ENCODE measurements at places on chromosomes 11 and 22.
A peak's percentile ranks its signal among the peaks of the same experiment; 100 is the strongest.

DNA sequence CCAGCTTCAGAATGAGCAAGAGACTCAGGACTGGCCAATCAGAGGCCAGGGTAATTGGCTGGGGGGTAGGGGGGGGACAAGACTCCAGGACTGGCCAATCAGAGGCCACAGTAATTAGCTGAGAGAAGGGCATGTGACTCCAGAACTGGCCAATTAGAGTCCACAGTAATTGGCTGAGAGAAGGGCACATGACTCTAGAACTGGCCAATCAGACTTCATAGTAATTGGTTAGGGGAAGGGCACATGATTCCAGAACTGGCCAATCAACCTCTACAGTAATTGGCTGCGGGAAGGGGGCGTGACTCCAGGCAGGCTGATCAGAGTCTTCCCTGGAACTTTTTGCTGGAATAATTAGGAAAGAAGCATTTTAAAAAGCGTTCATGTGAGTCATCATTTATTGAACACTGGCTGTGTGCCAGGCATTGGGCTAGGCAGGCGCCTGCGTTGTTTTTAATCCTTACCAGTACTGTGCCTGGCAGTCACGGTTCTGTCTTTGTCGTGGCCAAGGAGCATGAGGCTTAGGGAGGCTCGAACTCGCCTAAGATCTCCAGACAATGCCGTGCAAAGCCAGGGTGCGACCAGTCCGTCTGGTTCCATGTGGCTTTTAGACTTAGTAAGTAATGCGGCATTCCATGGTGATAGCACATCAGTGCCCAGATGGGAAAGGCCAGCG is 508.1 kb downstream of the TBC1D22A start:
- DNase-seq, result no peak

DNA sequence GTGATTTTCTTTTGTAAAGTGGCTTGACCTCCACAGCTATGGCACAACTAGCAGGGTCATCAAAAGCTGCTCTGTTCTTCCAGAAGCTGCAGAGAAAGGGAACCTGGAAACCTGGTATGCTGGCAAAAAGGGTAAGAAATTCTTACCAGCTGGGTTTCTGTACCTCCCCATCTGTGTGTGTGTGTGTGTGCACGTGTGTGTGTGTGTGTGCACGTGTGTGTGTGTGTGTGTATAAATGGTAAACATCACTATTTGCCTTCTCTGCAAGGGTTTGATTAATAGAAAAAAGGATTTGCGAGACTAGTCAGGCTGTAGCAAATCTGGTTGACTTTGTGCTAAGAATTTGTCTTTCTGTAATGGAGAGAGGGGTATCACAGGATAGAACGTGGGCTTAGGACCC is 4.7 kb upstream of the MRPL17 start:
- DNase-seq, result no peak

DNA sequence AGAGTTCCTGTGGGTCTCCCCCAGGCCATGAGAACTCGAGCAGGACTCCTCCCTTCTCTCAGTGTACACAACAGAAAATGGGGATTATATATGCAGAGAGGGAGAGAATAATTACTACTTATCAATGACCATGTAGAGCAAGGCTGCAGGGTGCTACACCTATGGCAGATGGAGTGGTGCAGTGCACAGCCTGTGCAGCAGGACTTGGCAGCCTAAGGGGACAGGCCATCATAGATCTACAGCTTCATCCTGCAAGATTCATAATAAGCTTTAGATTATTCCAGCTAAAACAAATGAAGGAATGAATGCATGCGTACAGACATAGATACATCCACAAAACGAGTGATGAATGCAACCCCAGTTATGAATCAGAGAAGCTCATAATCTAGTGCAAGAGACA is 8.4 kb upstream of the TP53I11 start:
- no peak for DNase-seq

GRCh38 chr22:46004105-46004866 is 27.3 kb upstream of the WNT7B start:
- no peak for DNase-seq

- DNase-seq, result no peak
Measured at GRCh38 chr11:134789104-134789503, 377.1 kb upstream of the B3GAT1 start.

DNA sequence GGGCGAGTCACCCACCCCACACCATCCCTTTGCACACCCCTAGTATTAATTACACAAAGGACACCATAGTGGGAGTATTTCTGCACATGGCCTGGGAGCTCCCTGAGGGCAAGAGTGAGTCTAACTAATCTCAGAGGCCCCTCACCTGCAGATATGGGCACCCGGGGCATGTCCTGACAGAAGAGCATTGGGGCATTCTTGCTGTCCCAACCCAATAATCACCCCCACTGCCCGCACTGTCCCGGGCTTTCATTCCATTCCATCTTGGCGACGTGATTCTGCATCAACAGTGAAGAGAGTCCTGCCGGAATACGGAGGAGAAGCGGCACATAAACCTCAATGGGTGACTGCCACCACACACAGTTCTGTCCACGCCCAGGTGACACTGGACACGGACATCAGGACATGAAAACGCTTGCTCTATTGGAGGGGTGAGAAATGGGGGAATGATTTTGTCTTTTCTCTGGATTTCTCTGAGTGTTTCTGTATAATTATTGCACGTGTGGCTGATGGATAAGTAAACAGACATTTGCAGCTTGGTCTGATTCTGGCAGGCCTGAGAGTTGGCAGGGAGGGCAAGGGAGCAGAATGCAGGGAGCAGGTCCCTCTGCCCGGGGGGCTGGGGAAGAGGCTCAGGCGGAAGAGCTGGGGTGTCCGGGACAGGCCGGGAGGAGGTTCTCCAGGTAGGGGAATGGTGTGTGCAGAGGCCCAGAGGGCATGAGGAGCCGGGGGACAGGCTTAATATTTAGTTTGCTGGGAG is 38.2 kb downstream of the SCUBE1 start:
- DNase-seq, result no peak

DNA sequence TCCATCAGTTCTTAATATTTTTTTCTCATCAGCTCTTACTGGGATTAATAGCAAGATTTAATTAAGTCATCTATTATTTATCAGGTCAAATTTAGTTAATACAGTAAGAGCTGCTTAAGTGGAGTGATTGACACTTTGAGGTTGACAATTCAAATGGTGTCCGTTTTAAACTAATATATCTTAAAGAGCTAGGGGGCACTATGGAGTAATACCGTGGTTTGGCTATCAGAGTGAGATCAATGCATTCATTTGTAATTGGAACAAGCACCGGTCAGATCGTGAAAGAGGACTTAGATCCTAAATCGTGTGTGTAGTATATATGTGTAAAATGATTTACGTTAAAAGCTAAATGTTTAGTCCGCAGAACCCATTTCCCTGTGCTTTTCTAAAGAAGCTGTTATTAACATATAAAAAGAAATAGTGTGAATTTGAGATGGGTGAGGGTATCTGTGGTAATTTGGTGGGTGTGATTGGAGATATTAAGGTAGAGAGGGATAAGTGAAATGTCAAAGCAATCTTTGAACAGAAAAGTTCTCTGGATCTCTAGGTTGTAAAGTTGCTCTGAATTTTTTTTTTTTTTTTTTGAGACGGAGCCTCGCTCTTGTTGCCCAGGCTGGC is 2.3 kb downstream of the SIK2 start:
- DNase-seq, result peak; percentile 14

Measured in NCI-H1694 treated with DMSO at 0.1 percent for 48 hours (cell line).